Stimulated activated CD4-positive, alpha-beta T cell treated with anti-CD3 and anti-CD28 coated beads, Interleukin-1b, Interleukin-23, amount 100 ng/mL, for 1 hour (primary cell): ENCODE measurements at places on chromosomes 16 and 17.

- DNase-seq = no peak
These were observed 7.2 kb upstream of the MTSS2 start for GRCh38 chr16:70692873-70693671.

DNA sequence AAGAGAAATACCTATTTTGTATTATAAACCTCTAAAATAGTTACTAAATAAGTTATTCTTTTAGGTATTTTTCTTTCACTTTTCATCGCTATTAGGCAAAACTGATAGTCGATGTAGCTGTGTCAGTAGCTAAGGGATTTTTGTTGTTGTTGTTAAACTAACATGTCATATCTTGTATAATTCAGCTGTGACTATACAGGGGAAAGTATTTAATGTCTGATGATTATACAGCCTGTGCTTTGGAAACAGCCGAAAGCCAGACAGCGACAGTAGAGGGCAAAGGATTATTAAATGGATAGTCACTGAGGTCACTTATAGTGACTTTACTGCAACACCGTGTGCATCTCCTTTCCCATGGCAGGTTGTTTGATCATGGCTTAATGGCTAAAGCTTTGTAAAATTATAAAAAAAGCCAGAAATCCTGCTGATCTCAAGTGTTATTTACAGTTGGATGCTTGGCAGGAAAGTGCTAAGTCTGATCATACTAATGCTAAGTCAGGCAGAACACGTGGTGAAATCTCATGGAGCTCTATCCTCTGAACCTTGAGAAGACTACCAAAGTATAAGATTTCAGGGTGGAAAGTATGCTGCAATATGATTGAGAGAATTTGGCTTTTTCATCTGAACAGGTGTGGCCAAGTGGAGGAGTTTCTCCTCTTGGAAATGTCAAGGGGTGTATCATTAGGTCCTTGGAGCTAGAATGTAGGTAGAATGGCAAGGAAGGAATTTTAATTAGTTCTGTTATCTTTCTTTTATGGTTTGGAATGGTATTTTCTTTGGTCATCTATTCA is 88.4 kb downstream of the FTO start:
- DNase-seq = no peak

DNA sequence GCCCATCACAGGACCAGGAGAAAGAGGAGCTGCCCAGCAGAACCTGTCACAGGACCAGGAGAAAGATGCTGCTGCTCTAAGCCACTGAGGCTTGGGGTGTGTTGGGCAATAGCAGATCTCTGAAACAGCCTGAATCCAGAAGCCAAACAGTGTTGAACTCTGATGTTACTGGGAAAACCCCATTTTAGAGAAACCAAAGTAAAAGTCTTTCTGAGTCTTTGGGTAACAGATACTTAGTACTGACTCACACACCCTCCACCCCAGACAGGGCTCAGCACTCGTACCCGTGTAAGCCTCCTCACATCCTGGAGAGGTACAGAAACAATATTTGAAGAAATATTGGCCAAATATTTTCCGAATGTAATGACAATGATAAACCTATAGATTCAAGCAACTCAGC is 82.8 kb upstream of the GNG13 start:
- no peak for DNase-seq

DNA sequence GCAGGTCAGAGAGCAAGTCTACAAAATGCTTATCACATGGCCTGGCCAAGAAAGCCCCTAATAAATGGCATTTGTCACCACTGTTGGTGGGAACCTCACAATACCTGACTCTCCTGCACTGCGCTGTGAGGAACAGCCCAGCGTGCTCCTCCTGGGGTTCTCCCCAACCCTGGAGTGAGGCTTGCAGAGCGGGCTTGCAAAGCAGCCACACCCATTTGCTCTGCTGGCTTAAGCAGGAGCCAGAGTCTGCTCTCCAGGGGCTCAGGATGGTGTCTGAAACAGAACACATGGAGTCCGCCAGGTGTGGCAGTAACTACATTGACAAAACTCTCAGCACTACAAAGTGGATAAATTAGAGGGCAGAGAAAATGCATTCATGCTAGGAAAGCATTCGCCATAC is 331.0 kb upstream of the CCL2 start:
- no peak for DNase-seq

DNA sequence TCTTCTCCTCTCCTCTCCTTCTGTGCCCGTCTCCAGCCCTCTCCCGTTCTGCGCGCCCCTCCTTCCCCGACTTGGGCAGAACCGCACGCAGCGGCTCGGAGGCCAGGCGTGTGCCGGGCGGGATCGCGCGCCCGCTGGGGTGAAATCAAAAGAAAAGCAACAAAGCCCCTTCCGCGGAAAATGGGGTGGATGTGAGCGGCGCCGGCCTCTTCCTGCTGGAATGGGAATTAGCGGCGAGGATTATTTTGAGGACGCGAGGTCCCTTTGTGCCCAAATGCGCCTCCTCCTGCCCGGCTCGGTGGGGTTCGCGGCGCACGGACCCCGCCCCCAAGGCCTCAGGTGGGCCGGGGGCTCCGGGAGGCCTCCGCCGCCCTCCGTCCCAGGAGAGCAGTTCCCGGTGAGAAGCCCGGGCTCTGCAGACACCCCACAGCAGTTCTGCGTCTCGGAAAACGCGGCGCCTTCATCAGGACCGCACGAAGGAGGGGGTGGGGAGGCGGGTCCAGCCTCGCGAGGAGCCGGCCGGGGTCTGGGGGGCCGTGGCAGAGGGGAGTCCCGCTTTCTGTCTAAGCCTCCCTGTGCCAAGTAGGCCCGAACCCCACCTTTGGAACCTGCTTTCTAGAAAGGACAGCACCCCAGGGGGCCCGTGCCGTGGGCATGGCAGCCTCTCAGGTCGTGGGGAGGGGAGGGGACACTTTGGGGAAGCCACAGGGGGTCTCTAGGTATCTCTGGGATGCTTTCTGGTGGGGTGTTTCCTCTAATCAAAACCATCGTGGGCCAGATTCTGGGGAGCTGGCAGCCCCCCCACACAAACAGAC is 91.0 kb upstream of the CBX4 start:
- no peak for DNase-seq

GRCh38 chr17:60554377-60554788 is 28.3 kb upstream of the APPBP2 start:
- DNase-seq = no peak

DNA sequence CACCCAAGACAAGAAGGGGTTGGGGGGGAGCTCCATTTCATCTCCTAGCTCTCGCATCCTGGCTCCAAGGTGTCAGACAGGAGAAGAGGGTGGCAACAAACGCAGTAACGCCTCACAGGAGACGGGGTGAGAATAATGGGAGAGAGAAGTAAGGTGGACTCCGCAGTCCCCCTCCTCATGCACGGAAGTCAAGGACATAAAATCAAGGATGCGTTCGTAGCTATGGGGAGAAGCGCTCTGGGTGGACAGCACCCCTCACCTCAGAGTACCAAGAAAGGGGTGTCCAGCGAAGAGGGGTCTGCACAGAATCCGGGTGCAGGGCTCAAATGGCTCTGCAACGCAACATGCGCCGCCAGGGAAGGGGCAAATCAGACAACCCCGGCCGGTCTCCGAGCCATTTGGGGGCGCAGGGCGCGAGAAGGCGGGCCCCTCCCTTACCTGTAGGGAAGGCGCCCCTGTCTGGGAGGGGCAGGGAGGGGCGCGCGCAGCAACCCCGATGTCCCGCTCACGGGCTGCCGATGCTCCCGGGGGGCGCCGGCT is 555 bp downstream of the HDAC5 start:
- no peak for DNase-seq

DNA sequence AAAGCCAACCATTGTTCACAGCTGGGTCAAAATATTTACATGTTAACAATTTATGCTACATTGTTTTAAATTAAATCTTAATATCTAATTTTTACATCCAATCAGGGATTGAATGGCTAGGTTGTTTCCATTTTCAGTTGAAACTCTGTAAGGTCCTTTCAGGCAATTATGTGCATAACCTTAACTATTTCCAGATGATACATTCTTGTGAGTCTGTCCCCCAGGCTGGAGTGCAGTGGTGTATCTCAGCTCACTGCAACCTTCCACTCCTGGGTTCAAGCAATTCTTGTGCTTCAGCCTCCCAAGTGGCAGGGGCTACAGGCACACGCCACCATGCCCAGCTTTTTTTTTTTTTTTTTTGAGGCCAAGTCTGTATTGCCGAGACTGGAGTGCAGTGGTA is 10.4 kb downstream of the CDC42EP4 start:
- no peak for DNase-seq

DNA sequence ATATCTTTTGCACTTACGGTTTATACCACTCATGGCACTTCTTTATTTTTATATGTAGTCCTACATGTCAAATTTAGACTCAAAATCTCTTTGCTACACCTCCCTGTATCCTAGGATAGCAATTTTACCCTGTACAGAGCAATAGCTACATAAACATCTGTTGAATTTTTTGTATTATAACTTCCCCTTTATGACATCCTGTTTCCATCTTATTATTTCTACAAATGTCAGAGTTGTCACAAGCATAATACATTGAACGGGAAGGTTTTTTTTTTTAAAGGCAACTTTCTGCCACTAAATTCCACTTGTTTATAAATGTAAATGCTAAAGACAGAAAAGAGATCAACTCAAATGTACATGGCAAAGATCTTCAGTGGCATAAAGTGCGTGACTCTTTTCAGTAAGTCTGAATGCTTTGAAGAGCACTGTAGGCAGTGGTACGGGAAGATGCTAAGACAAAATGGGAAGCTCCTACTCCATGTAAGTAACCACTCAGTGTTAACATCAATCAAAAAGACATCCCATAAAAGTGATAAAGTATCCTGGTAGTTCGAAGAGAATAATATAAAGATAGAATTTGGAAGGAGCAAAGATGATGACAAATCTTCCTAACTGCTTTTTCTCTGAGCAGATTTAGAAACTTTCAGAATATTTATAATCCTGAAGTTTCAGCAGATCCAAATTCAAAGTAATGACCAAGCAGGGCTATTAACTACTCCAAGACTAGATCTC is 26.8 kb downstream of the GNA13 start:
- DNase-seq = no peak

GRCh38 chr17:75909812-75910274 is 5.2 kb upstream of the MRPL38 start:
- DNase-seq = no peak

DNA sequence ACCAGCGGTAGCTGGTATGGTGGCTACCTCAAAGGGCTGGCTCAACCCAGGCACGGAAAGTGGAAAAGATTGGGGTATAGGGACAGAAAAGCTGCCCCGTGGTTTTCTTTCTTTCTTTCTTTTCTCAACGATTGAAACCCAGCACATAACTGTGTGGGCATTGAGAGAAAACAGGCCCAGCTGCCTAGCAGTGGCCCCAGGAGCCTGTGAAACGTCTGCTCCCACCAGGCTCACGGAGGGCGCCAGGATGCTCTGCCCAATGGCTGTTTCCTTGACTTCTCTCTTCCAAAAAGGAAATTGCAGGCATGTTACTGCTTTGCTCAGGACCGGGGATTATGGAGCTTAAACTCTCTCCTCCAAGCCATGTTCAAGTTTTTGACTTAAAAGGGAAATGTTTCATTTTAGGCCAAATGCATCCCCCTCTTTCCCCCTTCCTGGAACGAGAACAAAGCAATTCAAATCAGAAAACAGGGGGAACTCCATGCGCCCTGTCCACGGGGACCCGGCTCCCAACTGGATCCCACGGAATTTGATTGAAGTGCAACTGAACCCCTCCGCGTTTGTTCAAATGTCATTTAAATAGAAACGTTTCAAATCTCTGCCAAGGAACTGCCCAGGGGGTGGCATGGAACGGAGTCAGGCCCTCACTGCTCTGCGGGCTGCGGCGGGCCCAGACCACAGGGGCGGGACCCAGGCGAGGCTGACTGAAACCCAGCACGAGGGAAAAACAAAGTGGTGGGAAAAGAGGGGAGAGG is 133.5 kb downstream of the RGS9 start:
- no peak for DNase-seq

GRCh38 chr17:61555127-61555566 is 35.9 kb downstream of the NACA2 start:
- DNase-seq = no peak

DNA sequence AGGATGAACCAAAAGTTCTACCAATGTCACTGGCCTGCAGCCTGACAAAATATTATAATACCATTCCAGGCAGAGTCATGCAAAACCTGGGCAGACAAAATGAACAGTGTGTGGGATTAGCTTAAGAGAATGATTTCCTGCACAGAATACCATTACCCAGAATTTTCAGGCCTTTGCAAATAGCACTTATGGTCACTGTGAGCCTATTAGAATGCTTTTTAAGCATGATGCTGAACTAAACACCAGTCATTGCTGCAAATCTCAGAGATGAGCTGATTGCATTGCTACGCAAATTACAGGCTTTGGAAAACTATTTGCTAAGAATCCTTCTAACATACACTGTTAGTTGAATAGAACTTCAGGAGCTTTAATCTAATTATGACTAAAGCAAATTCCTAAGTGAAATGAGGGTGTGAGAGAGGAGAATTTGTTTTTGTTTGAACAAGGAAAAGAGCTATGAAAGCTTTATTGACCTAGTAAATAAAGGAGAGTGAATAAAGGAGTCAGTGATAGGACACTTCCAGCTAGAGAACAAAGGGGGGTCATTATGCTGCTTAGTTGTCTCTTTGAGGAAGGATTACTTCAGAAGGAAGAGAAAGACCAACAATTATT is 398.8 kb downstream of the HS3ST3B1 start:
- DNase-seq = no peak

DNA sequence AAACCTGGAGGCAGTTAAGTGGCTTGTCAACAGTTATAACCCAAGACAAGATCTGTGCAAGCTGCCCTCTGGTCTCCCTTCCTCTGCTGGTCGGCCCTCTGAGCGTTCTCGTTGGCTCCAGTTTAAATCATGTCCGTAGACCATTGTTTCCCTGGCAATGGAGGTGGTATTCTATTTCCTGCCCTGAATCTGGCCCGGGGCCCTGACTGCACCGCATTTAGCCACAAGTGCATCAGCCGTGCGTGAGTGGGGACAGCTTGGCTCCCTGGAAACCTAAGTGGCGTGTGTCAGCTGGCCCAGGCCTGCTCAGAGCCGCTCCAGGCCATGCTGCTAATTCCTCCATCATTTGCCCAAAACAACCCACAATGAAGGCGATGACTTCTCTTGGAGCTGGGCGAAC is 15.0 kb upstream of the MYLK3 start:
- DNase-seq = no peak

- no peak for DNase-seq
These were observed 114.5 kb upstream of the RPL38 start for GRCh38 chr17:74088934-74089329.

DNA sequence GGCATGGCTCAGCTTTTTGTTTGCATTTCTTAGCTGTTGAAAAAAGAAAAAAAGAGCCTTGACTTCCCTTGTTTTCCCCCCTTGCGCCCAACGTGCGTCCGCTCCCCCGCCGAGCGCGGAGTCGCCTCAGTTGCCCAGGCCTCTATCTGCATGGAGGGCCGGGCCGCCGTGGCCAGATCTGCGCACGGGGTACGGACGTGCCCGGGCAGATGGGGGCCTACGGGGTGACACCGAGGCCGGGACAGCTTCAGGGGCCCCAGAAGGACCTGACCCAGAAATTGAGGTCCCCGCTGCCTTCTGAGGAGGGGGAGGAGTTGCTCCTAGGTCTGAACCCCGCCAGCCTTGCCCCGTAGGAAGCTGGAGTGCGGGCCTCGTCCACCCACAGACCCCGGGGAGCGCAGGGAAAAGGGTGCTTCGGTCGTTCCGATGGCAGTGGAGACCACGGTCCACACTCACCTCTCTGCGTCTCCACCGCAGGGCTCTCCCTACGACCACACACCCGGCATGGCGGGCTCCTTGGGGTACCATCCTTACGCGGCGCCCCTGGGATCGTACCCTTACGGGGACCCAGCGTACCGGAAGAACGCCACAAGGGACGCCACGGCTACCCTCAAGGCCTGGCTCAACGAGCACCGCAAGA is 1.5 kb downstream of the IRX5 start:
- no peak for DNase-seq
